ENCODE measurements at places on chromosomes 12 and 14. TPM values are rescaled to one million over a fixed set of nuclear protein-coding genes. Genes with fewer than 3 reads are reported as not detected.

DNA sequence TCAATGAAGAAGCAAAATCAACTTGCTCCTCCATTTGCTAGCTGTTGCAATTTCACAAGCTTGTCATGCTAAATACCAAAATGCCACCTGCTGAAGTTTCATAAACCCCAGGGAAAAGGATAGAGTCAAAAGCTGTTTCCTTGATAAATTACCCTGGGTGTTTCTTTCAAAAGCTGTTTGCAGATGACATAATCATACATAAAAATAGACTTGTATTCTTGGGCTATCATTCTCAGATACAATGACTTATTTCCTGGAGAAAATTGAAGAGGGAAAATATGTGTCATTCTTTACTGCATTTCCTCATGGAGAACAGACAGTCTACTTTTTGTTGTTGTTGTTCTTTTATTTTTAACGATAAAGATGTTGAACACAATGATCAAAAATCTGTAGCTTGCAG, 119.2 kb downstream of the GALC start:
- no peaks in the 10 kb centered on the region for H3K36me3 ChIP-seq
- no peak overlapping the region for H3K27ac ChIP-seq
- no peak overlapping the region for H3K4me3 ChIP-seq
- no peak for DNase-seq
- H3K27me3 ChIP-seq: no peaks in the 10 kb centered on the region

DNA sequence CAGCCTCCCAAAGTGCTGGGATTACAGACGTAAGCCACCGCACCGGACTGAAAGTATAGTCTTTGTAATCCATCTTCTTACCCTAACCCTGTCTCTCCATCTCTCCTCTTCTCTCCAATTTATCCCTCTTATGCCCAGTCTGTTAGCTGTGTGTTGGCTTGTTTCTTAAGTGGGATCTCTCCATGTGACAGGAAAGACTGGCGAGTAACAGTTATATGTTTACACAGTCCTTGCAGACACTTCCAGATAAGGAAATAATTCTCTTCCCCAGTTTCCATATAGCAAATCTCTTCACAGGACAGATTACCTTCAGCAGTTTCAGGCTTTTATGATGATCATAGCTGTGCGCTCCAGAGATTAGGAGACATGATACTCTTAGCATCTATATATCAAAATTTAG, 16.0 kb upstream of the DIP2B start:
- no peaks in the 10 kb centered on the region for H3K36me3 ChIP-seq
- DNase-seq: no peak
- H3K4me3 ChIP-seq: no peak overlapping the region

GRCh38 chr12:51329742-51330141, 5.8 kb upstream of the BIN2 start:
- H3K27ac ChIP-seq: no peak overlapping the region
- no peaks in the 10 kb centered on the region for H3K27me3 ChIP-seq
- no peak for DNase-seq
- H3K4me3 ChIP-seq: no peak overlapping the region

- no peak for DNase-seq
- H3K27me3 ChIP-seq: no peaks in the 10 kb centered on the region
- H3K36me3 ChIP-seq: no peaks in the 10 kb centered on the region
- no peaks in the 10 kb centered on the region for H3K4me1 ChIP-seq
- H3K4me3 ChIP-seq: no peak overlapping the region
Observed at GRCh38 chr12:88237954-88238353, 95.8 kb downstream of the TMTC3 start.

DNA sequence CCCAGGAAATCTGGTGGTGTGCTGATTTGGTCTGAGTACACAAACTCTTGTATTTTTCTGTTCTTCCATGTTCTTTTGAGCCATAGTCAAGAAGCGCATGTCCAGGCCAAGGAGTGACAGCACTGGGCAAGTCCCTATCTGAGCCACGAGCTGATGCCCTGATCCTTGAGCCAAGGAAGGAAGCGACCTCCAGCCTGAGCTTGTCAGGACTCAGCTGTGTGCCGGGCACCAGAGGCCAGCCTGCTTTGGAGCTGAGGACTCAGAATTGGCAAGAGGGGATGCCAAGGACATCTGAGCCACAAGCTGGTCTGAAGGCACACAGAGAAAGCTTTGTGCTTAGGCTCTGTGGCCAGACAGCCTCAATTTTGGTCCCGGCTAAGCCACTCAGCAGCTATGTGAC, 52.6 kb downstream of the GALNT16 start:
- no peaks in the 10 kb centered on the region for H3K36me3 ChIP-seq
- peaks cover 6% of the 10 kb centered on the region for H3K27me3 ChIP-seq
- H3K4me1 ChIP-seq: no peaks in the 10 kb centered on the region
- H3K27ac ChIP-seq: no peak overlapping the region
- DNase-seq: no peak
- H3K4me3 ChIP-seq: no peak overlapping the region

DNA sequence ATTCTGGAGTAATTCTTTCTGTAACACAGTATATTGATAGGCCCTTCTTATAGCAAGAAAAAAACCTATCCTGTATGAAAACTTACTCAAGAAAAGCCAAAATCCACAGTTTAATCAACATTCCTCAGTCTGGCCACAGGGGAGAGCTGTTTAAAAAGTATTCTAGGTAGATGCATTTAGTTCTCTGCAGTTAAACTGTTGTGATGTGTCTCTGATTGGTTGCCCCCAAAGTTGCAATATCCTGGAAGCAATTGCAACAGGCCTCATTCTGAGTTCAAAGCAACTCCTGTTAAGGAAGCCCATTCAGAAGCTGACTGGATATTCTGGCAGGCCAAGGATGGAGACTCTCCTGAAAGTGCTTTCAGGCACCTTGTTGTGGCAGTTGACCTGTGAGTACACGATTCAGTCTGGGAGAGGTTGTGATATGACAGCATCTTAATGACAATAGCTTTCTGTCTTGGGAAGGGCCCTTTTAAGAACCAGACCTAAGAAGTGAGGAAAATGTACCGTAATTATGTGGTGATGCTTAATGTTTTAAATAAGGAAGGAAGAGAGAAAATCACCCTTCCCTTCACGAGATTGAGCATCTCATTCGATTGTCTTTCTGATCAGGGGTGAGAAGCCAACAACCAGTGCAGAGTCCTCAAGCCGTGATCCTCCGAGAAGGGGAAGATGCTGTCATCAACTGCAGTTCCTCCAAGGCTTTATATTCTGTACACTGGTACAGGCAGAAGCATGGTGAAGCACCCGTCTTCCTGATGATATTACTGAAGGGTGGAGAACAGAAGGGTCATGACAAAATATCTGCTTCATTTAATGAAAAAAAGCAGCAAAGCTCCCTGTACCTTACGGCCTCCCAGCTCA, 420.7 kb downstream of the DAD1 start:
- no peaks in the 10 kb centered on the region for H3K36me3 ChIP-seq
- H3K4me1 ChIP-seq: no peaks in the 10 kb centered on the region
- peaks cover 2% of the 10 kb centered on the region for H3K27me3 ChIP-seq
- no peak overlapping the region for H3K4me3 ChIP-seq
- H3K27ac ChIP-seq: no peak overlapping the region

GRCh38 chr12:124509676-124510300, 57.6 kb downstream of the NCOR2 start:
- H3K4me1 ChIP-seq: peaks cover 19% of the 10 kb centered on the region
- DNase-seq: no peak
- H3K4me3 ChIP-seq: no peak overlapping the region

- no peak for DNase-seq
- H3K4me3 ChIP-seq: no peak overlapping the region
- H3K27me3 ChIP-seq: no peaks in the 10 kb centered on the region
- H3K27ac ChIP-seq: no peak overlapping the region
- H3K36me3 ChIP-seq: no peaks in the 10 kb centered on the region
Observed at GRCh38 chr14:85296456-85297210, 233.3 kb upstream of the FLRT2 start.

- no peaks in the 10 kb centered on the region for H3K36me3 ChIP-seq
- no peaks in the 10 kb centered on the region for H3K4me1 ChIP-seq
- H3K27ac ChIP-seq: no peak overlapping the region
- peak; percentile 38 for DNase-seq
- H3K4me3 ChIP-seq: no peak overlapping the region
Observed at GRCh38 chr12:40946612-40947194, 241.4 kb upstream of the PDZRN4 start.

DNA sequence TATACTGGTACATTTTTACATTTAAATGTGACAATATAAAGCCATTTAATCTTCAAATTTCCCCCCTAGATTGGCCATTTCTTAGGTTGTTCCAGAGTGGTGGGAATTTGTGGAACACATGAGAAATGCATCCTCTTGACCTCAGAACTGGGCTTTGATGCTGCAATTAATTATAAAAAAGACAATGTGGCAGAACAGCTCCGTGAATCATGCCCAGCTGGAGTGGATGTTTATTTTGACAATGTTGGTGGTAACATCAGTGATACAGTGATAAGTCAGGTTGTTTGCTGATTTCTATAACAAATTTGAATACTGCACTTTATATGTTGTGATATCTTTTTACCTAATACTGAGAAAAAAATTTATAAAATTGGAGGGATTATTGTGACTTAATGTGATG, 7.6 kb upstream of the ZNF410 start:
- H3K4me1 ChIP-seq: no peaks in the 10 kb centered on the region
- no peak overlapping the region for H3K27ac ChIP-seq
- H3K36me3 ChIP-seq: no peaks in the 10 kb centered on the region
- H3K27me3 ChIP-seq: no peaks in the 10 kb centered on the region

DNA sequence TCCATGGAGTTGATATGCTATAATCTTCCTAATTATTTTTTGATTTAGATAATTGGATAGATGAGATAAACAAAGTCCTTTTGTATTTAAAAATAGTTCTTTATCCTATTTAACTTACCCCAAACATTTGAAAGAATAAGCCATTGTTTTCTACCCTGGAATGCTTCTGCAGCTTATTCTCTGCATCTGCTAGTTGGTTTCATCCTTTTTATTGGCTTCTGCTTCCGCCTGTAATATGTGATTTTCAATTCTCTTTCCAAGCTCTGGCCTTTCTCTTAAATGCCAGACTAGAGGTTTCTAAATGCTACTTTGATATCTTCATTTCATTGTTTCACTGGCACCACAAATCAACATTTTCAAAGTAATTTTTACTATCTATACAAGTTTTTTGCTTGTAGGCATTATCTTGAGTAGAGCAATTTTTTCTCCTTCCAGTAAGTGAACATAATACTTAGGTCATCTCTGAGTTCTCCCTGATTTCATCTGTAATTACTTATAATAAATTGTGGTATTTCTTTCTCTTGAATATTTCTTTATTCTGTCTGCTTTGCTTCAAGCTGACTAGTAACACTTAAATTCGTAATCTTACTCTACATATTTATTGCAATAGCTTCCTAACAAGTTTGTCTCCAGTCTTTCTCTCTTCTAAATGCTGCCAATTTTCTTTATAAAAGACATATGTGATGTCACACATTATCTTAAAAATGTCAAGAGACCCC, 958.4 kb downstream of the SLC6A15 start:
- H3K4me1 ChIP-seq: no peaks in the 10 kb centered on the region
- no peaks in the 10 kb centered on the region for H3K27me3 ChIP-seq
- H3K36me3 ChIP-seq: no peaks in the 10 kb centered on the region
- no peak for DNase-seq

DNA sequence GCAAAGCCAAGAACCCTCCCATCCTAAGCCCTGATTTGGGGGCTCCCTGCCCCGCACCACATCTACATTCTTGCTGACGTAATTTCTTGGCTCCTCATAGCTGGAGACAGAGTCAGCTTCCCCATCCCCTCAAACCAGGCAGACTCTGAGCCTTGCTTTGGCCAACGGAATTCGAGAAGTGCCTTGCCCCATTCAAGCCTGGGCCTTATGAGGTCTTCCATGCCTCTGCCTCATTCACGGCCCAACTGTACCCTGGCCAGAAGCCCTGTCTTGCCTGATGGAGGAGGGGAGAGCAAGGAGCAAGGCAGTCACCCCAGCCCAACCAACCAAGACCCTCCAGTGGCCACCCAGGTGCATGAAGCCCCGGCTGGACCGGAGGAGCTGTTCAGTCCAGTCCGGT, 164.1 kb downstream of the PIWIL1 start:
- no peaks in the 10 kb centered on the region for H3K36me3 ChIP-seq
- no peaks in the 10 kb centered on the region for H3K27me3 ChIP-seq
- no peak for DNase-seq
- no peak overlapping the region for H3K27ac ChIP-seq
- no peak overlapping the region for H3K4me3 ChIP-seq
- H3K4me1 ChIP-seq: no peaks in the 10 kb centered on the region

- no peaks in the 10 kb centered on the region for H3K27me3 ChIP-seq
- peak; percentile 79 for DNase-seq
- peaks cover 26% of the 10 kb centered on the region for H3K4me1 ChIP-seq
- H3K4me3 ChIP-seq: peak within 1 kb of the TSS; percentile 82
Observed at GRCh38 chr12:122421821-122422729, at the start of gene CLIP1. CLIP1 (minus strand) TSS chr12:122422669; CDS start chr12:122380452, 42,217 bp downstream.

DNA sequence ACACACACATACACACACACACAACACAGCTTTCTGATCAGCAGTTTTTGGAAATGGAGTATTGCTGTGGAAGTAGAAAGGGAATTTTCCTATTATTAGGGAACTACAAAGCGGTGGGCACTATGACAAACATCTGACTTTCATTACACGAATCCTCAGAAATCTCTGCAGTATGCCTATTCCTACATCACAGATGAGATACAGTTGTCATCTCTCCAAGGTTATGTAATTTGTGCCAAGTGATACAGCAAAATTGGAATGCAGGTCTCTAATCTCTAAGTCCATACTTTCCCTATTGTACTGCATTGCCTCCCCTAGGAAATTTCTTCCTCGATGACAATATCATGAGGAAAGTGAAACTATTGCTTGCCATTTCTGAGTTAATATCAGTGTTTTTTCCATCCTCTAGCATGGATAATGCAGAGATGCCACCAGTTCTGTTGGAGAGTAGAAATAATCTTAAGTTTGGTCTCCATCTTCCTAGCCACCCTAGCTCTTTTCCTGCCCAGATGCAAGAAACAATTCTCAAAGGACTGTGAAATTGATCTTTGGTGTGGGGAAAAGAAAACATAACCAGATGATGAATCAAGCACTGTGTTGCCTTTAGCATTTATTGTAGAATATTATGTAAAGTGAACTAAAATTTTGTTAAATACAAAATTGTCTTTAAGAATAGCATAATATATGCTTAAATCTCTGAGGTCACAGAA, 94.7 kb downstream of the ERGIC2 start:
- no peaks in the 10 kb centered on the region for H3K36me3 ChIP-seq
- no peaks in the 10 kb centered on the region for H3K4me1 ChIP-seq
- no peaks in the 10 kb centered on the region for H3K27me3 ChIP-seq
- no peak for DNase-seq
- H3K4me3 ChIP-seq: no peak overlapping the region
- no peak overlapping the region for H3K27ac ChIP-seq

PAX9 gene
- polyA plus RNA-seq: not detected

TC2N gene
- 5.7 TPM for polyA plus RNA-seq

RAD9B gene
- 0.59 TPM for polyA plus RNA-seq

TSPAN8 gene
- not detected for polyA plus RNA-seq
